ENCODE measurements at places on chromosomes 4 and X.
A peak's percentile ranks its signal among the peaks of the same experiment; 100 is the strongest.

DNA sequence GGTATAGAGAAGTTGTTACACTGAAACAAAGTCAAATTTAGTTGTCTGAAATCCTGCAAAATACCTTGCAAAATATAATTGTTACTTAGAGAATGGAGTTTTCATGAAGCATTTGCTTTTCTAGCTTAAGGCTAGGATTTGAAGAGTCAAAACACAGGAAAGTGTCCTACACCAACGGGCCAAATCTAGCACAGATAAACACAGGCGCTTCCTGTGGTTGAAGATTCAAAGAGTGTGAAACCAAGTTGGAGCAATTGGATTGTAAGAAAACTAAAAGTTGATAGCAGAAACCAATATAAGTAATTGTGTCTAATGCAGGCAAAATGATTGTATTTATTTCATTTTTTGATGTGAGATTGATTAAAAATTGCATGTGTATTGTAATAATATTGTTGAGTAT, 2002.5 kb upstream of the TENM3 start:
- ATAC-seq: no peak

DNA sequence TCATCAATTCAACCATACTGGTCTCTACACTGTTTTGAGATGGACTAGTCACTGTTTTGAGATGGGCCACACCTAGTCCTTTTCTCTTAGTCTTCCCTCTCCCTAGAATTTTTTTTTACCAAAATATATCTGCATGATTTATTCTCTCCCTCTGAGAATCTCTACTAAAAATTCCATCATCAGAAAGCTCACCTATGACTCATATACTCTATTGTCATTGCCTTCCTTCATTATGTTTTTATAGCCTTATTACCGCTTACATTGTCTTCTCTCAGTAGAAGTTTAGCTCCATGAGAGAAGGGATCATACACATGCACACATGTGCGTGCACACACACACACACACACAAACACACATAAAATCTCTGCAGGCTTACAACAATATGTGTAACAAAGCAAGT, 303.6 kb downstream of the PCDH10 start:
- ATAC-seq: no peak

- peak; percentile 13 for ATAC-seq
Measured at GRCh38 chrX:21963269-21963668, 22.8 kb downstream of the SMS start.

- no peak for ATAC-seq
Measured at GRCh38 chrX:124103966-124104365, 142.5 kb downstream of the STAG2 start.

- ATAC-seq: no peak
Measured at GRCh38 chr4:155629183-155629825, 37.3 kb upstream of the GUCY1A1 start.

DNA sequence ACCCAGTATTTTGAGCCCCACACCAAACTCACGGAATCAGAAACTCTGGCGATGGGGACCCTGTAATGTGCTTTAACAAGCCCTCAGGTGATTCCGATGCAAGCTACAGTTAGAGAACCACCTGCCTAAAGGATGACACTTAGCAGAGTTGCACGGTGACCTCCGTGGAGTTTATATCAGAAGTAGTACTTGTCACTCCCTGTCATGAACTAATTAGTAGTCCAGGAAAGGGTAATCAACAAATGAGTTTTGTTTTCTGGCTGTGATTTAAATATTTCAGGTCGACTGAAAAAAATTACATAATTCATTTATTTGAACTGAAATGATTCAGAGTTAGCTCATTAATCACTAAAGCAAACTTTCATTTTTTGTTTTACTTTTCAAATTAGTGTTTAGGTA, 56.4 kb downstream of the TMA16 start:
- no peak for ATAC-seq

- ATAC-seq: no peak
Measured at GRCh38 chr4:42618023-42618422, 38.9 kb downstream of the ATP8A1 start.

DNA sequence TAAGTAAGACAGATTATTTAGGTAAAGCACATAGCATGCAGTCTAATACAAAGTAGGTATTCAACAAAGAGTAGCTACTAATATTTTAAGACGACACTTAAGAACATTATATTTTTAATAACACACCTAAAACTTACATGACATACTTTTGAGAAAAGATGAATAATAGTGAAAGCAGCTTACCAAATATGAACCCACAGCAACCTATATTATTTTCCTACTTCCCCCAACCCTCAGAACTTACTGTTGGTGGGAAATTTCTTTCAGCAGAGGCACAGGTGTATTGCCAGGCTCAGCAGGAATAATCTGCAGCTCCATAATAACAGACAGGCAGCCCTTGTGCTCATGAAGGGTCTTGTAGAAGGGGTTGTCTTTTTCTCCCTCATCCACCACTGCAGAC, 498.9 kb downstream of the GLUD2 start:
- ATAC-seq: no peak

DNA sequence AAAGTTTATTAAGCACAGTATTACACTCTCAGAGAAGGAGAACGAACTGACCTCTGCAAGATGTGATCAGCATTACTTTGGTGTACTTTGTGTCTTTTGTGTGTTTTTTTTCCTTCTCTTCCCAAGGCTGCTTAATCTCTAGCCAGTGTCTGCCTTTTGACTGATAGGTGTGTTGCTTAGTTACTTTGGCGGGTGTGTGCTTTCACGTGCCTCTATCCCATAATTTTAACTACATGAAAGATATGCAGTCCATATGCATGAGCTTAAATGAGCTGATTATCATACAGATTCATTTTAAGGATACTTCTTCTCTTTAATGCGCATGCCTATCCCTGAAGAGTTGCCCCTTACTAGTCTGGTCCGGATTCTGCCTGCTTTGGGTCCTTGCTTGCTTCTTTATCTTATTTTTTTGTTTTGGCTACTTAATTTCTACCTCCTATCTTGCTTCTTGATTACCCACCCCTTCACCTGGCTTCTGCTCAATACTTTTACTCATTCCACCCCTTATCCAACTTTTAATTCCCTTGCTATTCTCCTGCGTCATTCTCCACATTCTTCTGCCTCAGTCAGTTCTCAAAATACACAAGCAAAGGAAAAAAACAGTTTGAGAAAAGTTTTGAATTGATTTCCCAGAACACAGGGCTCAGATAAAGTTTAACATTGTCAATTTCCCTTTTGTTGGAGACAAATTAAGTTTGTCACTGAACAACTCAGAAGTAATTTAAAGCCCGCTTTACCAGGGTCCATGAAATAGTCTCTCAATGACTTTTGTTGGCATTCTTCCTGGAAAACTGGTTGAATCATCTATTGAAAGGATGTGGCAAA, 182.0 kb downstream of the TENT5D start:
- no peak for ATAC-seq

- ATAC-seq: no peak
Measured at GRCh38 chr4:175674219-175674618, 137.8 kb downstream of the GPM6A start.

- ATAC-seq: peak; percentile 45
Measured at GRCh38 chrX:1591863-1592469, 562 bp downstream of the AKAP17A start.

DNA sequence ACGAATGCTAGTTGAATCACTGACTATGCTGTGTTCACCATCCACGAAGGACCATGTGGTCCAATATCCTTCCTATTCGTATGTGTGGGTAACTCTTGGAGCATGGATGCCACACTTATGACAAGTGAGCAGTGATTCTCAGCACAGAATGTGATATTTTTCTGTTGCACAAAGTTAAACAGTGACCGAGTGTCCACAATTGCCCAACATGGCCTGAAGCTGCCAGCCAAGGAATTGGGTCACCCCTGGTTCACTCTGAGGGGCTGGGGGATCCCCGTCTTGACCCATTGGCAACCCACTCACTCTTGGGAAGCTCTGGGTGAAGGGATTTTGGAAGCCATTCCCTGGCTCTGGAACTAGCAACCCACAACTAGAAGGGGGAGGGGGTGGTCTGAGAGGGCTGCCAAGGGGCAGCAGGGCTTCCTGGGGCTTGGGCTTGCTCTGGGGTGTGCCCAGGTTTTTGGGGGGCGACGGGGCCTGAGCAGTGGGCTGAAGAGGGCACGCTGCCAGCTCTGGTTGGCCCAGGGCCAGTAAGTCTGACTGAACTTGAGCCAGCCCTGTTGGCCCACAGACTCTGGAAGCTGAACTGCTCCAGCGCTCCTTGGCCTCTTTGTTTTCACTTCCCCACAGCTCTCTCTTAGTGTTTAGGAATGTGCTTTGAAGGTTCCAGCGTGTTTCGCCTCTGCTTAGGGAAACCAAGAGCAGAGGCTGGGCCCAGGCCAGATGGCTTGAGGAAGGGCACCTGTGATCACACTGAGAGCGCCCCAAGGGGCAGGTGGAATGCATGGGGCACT, 43.1 kb upstream of the BCOR start:
- ATAC-seq: peak; percentile 79

GRCh38 chr4:33911959-33912358, 2332.4 kb downstream of the ARAP2 start:
- no peak for ATAC-seq

GRCh38 chr4:106996490-106996889, 39.6 kb downstream of the DKK2 start:
- no peak for ATAC-seq

GRCh38 chr4:6367371-6367851, 97.8 kb downstream of the WFS1 start:
- ATAC-seq: no peak
